DND-41 (cell line): ENCODE measurements at places on chromosomes 4 and X.

GRCh38 chr4:164937576-164938270 is 39.7 kb downstream of the TRIM61 start:
- H3K36me3 ChIP-seq = no peaks in the 10 kb centered on the region
- DNase-seq = no peak
- no peak overlapping the region for H3K27ac ChIP-seq
- H3K27me3 ChIP-seq = no peaks in the 10 kb centered on the region
- H3K4me3 ChIP-seq = no peak overlapping the region

GRCh38 chrX:112211459-112211858 is 128.9 kb upstream of the TRPC5 start:
- H3K4me1 ChIP-seq = no peaks in the 10 kb centered on the region
- no peaks in the 10 kb centered on the region for H3K27me3 ChIP-seq
- no peak overlapping the region for H3K27ac ChIP-seq
- DNase-seq = no peak
- no peaks in the 10 kb centered on the region for H3K36me3 ChIP-seq
- no peak overlapping the region for H3K4me3 ChIP-seq

DNA sequence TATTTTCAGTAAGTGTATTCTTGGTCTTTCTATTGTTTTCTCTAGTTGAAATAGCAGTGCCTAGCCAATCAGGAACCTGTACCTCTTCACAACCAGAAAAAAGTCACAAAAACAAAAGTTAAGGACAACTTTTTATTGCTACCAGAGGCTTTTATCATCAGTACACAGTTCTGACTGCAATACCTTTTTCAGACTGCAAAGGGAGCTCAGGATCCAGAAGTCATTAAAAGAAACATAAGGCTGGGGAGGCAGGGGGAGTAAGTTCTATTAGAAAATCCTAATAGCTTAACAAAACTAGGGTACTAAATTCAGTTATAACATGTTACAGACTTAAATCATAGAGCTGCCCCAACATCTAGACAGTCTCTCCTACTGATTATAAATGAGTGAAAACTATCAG is 28.8 kb downstream of the CCNI start:
- no peaks in the 10 kb centered on the region for H3K27me3 ChIP-seq
- H3K36me3 ChIP-seq = peaks cover 59% of the 10 kb centered on the region
- no peak overlapping the region for H3K4me3 ChIP-seq

DNA sequence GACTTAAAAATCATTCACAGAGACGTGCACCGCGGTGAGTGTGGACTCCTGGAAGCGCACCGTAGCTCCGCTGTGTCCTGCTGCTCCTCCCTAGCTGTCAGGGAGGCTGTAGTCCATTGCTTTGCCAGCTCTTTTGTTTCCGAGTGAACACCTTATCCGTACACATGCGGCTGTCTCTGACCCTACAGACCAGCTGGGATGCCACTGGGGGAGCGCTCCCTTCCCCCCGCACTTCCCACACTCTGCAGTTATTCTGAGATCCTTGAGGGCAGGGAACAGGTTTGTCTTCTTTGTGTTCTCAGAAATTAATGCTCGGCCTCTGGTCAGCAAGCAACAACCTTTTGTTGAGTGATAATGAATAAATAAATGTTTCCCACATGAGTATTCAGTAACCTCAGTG is 33.7 kb upstream of the MSANTD1 start:
- no peaks in the 10 kb centered on the region for H3K4me1 ChIP-seq
- H3K36me3 ChIP-seq = peaks cover 81% of the 10 kb centered on the region
- H3K27ac ChIP-seq = no peak overlapping the region
- H3K4me3 ChIP-seq = no peak overlapping the region

- H3K27me3 ChIP-seq = peaks cover 20% of the 10 kb centered on the region
- no peak overlapping the region for H3K4me3 ChIP-seq
- H3K36me3 ChIP-seq = no peaks in the 10 kb centered on the region
- DNase-seq = no peak
These were observed 51.0 kb upstream of the SORCS2 start for GRCh38 chr4:7141151-7141834.

- H3K4me3 ChIP-seq = no peak overlapping the region
- H3K4me1 ChIP-seq = no peaks in the 10 kb centered on the region
- no peak overlapping the region for H3K27ac ChIP-seq
- H3K27me3 ChIP-seq = no peaks in the 10 kb centered on the region
These were observed 102.0 kb downstream of the KLHL8 start for GRCh38 chr4:87118421-87118820.

DNA sequence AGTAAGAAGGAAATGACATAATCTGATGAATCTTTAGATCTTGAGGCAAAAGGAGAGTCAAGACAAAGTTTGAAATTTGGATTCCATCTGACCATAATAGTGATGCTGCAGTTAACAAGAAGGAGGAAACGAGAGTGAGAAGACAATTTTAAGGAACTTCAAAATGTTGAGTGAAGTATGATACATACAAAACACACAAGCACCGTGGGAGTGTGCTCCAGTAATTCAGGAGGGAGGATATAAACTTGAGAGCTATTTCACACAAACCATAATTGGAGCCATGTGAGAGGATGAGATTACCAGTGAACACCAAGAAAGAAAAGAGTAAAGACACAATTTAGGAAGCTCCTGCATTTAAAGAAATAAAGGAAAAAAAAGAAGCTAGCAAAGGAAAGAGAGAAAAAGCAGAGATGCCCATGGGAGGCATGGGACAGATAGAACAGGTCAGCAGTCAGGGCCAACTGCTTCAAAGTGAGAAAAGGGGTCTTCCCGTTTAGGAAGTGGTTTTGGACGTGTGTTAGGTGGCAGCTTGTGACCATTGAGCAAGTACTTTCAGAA is 150.7 kb upstream of the SLC7A11 start:
- no peak overlapping the region for H3K27ac ChIP-seq
- no peak for DNase-seq
- H3K4me1 ChIP-seq = no peaks in the 10 kb centered on the region
- H3K36me3 ChIP-seq = no peaks in the 10 kb centered on the region
- no peak overlapping the region for H3K4me3 ChIP-seq

DNA sequence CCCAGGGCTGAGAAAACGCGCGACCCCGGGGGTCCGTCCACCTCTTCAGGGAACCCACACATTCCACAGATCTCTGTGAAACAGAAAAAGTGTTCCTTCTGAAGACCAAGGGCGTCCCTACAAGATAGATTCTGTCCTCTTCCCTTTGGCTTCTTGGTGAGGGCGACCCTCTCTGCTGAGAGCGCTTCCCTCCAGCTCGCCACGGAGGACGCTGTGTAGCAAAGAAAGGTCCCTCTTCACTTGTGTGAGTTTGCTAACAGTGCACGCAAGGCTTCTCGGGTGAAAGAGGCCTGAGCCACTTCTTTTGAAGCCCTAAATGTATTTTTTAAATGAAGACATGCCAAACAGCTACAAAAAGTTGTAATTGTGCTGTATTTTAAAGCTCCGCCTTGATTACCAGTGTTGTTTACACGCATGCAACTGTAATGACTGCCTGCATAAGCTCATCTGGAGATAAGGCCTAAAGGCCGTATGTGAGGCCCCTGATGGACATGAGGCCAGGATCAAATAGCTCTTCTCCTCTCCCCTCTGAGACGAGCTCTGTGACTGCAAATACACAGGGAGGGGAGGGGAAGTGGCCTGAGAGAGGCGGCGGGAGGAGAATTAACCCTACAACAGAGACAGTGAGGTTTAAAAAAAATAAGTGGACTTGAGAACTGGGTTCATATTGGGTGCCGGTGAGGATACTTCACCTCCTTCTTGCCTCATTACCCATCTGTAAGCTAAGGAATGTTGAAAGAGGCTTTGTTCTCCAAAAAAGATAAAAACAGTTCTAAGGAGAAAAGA is 95.5 kb downstream of the SOWAHB start:
- no peaks in the 10 kb centered on the region for H3K36me3 ChIP-seq
- H3K27ac ChIP-seq = no peak overlapping the region
- H3K4me3 ChIP-seq = no peak overlapping the region

GRCh38 chrX:42678133-42678532 is 99.8 kb downstream of the PPP1R2C start:
- no peaks in the 10 kb centered on the region for H3K4me1 ChIP-seq
- no peaks in the 10 kb centered on the region for H3K36me3 ChIP-seq
- no peak overlapping the region for H3K27ac ChIP-seq
- DNase-seq = no peak

DNA sequence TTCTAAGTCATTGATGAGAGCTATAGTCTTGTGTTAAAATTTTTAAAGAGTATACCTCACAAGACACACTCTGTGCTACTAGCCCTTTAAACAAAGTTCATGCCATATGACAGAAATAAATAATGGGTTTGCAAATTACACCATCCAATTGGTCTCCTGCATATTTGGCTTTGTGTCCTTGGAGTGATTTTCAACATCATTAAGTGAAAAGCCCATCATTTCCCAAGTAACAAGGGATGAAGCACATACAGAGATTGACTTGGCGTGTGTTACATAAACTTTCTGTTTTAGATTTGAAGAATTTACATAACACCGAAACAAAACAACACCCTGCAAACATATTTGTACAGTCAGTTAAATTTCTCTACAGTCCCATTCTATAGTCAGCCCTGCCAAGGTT is 216.9 kb upstream of the NEIL3 start:
- H3K4me3 ChIP-seq = no peak overlapping the region
- no peak overlapping the region for H3K27ac ChIP-seq
- no peak for DNase-seq
- peaks cover 10% of the 10 kb centered on the region; the same call in 1 of the 2 replicates for H3K36me3 ChIP-seq
- no peaks in the 10 kb centered on the region for H3K4me1 ChIP-seq

DNA sequence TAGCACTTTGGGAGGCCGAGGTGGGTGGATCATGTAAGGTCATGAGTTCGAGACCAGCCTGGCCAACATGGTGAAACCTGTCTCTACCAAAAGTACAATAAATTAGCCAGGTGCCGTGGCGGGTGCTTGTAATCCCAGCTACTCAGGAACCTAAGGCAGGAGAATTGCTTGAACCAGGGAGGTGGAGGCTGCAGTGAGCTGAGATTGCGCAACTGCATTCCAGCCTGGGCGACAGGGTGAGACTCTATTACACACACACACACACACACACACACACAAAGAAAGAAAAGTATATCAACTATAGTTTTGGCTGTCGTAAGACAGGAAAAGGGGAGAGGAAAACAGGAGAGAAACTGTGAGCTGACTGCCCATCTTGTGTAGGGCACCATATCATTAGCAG is 171.7 kb downstream of the ADAMTS3 start:
- H3K4me1 ChIP-seq = no peaks in the 10 kb centered on the region
- H3K4me3 ChIP-seq = no peak overlapping the region

- no peak for DNase-seq
- no peaks in the 10 kb centered on the region for H3K27me3 ChIP-seq
- no peak overlapping the region for H3K27ac ChIP-seq
- no peaks in the 10 kb centered on the region for H3K4me1 ChIP-seq
- H3K36me3 ChIP-seq = no peaks in the 10 kb centered on the region
- H3K4me3 ChIP-seq = no peak overlapping the region
These were observed 102.0 kb downstream of the TAB3 start for GRCh38 chrX:30787012-30787411.

DNA sequence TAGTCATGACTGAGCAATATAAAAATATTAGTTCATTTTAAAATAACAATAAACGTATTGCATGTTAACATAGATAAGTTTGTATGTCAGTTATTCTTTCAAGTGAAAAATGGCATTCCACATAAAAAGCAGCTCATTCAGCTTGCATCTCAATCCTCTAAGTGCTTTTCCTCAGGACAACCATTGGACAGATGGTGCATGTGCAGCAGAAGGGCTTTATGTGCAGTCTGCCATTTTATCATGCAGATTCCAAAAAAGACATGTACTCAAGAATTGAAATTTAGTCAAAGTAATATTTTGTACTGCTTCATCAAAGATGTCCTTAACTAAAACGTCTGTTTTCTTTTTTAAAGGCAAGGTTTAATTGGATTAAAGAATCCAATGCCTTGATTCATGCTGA is 93.4 kb downstream of the RS1 start:
- no peak overlapping the region for H3K4me3 ChIP-seq
- no peaks in the 10 kb centered on the region for H3K4me1 ChIP-seq
- no peaks in the 10 kb centered on the region for H3K27me3 ChIP-seq

DNA sequence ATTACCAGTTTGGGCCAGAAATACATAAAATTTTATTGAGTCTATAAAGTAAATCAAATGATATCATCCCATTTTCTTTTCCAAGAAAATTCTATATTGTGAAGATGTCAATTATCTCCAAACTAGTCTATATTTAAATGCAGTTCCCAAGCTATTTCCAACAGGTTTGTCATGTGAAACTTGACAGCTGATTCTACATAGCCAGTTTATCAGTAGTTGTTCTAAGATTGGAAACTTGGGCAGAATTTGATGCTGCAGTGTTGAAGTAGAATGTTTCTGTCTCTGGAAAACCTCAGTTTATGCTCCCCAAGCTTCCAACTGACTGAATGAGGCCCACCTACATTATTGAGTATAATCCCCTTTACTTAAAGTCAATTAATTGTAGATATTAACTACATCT is 994.1 kb downstream of the PCDH7 start:
- no peak overlapping the region for H3K27ac ChIP-seq
- no peaks in the 10 kb centered on the region for H3K36me3 ChIP-seq
- no peaks in the 10 kb centered on the region for H3K4me1 ChIP-seq
- DNase-seq = no peak
- no peak overlapping the region for H3K4me3 ChIP-seq
- H3K27me3 ChIP-seq = no peaks in the 10 kb centered on the region

DNA sequence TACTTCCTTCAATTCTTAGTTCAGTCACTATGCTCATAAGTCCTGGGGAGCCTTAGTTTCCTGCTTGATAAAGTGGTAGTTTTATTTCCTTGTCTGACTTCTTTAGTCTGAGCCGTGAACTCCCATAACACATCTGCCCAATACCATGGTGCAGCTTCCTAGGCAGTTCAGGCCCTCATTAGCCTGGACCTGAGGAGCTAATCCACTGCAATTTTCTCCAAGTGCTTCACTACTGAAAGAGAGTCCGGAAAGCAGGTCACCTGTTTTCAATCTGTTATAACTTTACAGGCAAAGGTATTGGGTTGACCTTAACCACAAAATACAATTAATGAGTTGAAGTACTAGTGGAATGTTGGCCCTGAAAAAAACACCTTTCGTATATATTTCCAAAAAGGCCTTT is 245.4 kb upstream of the BOD1L1 start:
- DNase-seq = no peak
- H3K27ac ChIP-seq = no peak overlapping the region

- no peak overlapping the region for H3K27ac ChIP-seq
- no peak overlapping the region for H3K4me3 ChIP-seq
- no peaks in the 10 kb centered on the region for H3K27me3 ChIP-seq
These were observed 40.5 kb downstream of the TSPAN7 start for GRCh38 chrX:38601866-38602265.

DNA sequence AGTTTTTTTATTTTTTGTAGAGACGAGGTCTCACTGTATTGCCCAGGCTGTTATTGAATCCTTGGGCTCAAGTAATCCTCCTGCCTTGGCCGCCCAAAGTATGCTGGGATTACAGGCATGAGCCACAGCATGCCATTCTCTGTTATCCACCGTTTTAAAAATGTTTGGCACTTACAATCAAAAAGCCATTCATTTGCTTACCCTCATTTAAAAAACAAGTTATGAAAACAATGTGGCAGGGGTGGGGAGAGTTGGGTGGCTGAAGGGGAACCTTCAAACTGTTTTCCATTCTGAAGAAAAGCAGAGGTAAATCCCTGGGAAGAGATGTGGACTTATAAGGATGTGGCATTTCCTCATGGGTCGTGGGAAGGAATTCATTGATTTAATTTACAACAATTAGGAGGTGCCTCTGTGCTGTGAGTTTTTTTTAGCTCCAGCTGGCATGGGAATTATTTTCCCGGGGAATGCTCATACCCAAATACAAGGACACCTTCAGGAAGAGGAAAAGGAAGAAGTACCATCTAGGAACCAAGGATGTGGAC is 103.5 kb downstream of the MID1 start:
- no peak overlapping the region for H3K4me3 ChIP-seq
- DNase-seq = no peak
- H3K27me3 ChIP-seq = no peaks in the 10 kb centered on the region
- H3K27ac ChIP-seq = no peak overlapping the region
- H3K36me3 ChIP-seq = no peaks in the 10 kb centered on the region

GRCh38 chr4:39255266-39255665 is 72.9 kb downstream of the WDR19 start:
- H3K36me3 ChIP-seq = no peaks in the 10 kb centered on the region
- H3K27ac ChIP-seq = no peak overlapping the region
- H3K27me3 ChIP-seq = no peaks in the 10 kb centered on the region
- H3K4me1 ChIP-seq = no peaks in the 10 kb centered on the region
- H3K4me3 ChIP-seq = no peak overlapping the region
